NCI-H226 (cell line): ENCODE measurements at places on chromosomes 11 and 22.

GRCh38 chr11:121807051-121807450 is 309.0 kb downstream of the BLID start:
- DNase-seq, result no peak

DNA sequence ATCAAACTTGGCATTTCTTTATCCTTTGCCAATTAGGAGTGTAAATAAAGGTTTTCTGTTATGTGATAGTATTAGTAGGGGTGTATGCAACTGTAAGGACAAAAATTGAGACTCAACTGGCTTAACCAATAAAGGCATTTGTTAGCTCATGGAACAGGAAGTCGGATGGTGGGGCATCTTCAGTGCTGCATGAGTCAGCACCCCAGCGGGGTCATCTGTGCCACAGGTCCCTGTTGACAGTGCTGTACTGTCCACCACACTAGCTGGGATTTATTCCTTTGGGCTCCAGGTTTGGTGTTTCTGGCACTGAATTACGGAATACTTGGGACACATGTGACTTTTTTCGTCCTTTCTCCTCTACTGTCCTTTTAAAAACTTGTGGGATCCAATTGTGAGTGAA is 86.0 kb downstream of the PPP6R3 start:
- DNase-seq, result no peak

GRCh38 chr11:64358907-64359711 is at the start of gene RPS6KA4:
Gene RPS6KA4 (plus strand): TSS chr11:64359162. CDS start chr11:64359236, 74 bp downstream.
- peak; percentile 61 for DNase-seq

DNA sequence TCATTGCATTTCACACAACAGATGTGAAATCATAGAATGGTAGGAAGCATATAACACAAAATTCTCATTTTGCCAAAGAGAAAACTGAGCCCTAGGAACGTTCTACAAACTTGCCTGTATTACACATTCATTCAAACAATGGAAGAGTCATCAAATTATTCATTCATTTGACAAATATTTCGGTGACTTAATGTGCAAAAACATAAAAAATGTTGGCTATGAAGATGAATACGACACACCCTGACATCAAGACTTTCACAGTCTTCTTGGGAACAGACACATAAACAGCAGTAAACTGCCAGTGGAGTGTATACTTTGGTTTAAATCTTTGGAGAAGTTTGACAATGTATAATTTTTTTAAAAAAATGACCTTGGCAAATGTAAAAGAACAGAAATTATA is 20.4 kb upstream of the C11orf87 start:
- DNase-seq, result no peak

DNA sequence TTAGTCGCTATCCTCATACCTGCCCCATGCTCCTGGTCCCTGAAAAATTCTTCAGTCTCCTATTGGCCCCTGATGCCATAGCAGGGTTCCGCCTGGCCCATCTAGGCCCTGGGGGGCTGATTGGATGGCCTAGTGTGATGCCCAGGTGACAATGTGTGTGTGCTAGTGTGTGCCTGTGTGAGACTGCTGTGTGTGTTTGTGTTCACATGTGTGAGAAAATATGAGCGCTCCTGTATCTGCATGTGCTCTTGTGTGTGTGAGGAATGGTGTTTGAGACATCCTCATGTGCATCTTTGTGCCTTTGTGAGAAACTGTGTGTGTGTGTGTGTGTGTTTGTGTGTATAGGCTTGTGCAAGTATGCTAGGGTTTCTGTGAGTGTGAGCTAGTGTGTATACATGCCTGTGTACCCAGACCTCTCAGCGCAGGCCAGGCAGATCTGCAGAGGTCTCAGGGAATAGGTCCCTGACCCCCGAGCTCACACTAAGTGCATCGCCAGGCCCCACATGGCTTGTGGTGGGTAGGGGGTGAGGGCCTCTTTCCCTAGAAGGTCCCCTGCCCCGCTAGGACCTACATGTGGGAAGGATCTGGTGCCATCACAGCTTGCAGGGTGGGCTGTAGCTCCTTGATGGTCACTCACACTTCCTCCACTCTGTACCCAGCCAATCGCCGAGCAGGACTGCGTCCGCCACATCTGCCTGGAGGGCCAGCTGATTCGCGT is 64.6 kb downstream of the OTOG start:
- DNase-seq, result no peak
